ENCODE measurements at places on chromosomes 12 and 14. TPM values are rescaled to one million over a fixed set of nuclear protein-coding genes. Genes with fewer than 3 reads are reported as not detected.

Gene MAP3K9
- 7.2 TPM for total RNA-seq

Gene AHNAK2
- total RNA-seq: 40.7 TPM

Gene CCDC85C
- 28.3 TPM for total RNA-seq

- peak; percentile 61 for DNase-seq
Observed at GRCh38 chr12:91382081-91382543, 199.5 kb upstream of the DCN start.

GRCh38 chr14:105041841-105042765 is 21.2 kb upstream of the CDCA4 start:
- DNase-seq: no peak

DNA sequence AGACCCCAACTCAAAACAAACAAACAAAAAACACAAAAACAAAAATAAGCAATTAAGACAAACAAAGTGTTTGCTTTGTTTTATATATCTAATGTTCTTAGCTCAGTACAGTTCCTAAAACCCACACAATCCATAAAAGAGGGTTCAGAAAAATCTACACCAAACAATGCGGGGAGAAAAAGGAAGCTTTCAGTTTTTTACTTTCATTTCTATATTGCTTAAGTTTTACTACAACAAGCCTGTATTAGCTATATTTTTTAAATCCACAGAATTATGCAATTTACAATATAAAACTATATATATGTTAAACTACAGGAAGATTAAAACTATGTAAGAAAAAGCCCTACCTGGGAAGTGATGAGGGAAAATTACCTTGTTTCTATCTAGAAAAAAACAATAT is 41.4 kb downstream of the CLIP1 start:
- DNase-seq: no peak

Data from Caki2 (cell line).